ENCODE measurements at places on chromosomes 4 and X.
A peak's percentile ranks its signal among the peaks of the same experiment; 100 is the strongest.

GRCh38 chr4:28636971-28637370 is 1776.3 kb downstream of the STIM2 start:
- DNase-seq, result no peak

DNA sequence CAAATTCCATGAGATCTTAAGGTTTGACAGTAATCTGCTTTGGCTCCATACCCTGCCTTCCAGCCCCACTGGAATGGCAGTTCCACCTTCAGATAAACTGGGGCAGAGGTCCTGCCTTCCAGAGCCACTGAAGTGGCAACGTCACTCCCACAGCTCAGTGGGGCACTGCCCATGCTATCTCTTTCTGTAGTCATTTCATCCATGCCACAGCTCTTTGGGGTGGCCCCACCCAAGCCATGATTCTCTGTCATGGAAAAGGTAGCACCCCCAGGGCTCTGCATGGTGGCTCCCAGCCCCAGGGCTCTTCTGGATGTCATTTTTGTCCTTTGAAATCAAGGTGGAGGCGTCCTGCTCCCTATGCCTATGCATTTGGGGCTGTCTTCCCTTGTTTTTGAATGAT is 596.5 kb downstream of the SPOCK3 start:
- no peak for DNase-seq

DNA sequence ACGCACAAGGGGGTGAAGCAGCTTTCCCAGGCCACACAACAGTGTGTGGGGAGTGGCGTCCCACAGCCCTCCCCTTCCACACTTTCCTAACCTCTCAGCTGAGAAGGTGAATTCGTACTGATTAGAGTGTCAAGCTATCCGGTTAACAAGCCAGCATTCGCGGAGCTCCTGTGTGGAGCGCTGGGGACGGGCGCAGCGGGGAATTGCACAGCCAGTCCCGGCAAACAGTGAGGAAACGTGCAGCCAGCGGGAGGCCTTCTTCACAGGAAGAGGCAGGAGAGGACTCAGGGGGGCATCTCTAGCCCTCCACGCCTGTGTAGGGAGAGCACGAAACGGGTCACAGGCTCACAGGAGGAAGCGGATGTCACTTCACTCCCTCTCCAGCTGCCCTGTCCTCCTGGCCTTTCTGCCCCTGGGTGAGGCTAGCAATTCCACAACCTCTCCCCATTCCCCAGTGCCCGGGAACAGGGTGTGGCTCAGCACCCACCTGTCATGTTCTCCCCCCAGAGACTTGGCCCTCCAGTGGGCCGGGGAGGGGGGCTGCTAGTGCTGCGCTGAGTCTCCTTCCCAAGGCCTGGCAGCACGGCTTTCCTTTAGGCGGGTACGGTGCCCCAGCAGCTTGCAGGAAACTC is 117.3 kb downstream of the CPZ start:
- no peak for DNase-seq

DNA sequence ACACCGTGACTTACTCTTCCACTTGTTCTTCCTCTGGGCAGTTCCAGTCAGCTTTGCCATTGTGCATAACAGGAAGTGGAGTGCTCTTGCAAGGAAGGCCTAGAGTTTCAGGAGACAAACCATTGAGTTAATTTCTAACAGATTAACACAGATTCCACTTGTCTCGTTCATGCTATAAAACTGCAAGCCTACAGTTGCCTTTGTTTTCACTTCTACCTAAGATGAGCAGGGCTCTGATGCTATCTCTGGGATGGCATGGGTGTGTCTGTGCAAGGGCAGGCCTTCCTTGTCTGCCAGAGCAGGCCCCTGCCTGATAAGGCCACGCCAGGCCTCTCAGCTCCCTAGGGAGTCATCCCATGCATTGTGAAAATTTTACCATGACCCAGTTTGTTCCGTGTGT is 67.7 kb upstream of the PGRMC2 start:
- no peak for DNase-seq

- no peak for DNase-seq
Observed at GRCh38 chr4:138308356-138308755, 66.2 kb upstream of the SLC7A11 start.

- no peak for DNase-seq
Observed at GRCh38 chr4:20283039-20283438, 31.3 kb downstream of the SLIT2 start.

DNA sequence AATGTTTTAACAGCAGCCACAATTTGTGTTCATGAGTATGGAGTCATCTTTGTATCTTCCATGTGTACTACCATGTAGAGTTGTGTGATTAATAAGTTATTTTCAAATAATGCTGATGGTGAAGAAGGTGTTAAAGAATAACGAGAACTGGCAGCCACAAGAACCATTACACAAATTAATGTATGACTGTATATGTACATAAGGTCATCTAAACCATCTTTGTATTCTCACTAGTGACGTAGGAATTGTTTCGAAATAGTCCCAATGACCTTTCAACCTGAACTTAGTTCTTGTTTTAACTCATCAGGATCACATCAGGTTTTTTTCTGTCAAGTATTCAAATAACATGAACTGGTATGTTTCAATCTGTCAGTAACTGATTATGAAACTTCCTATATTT is 48.3 kb upstream of the NOCT start:
- no peak for DNase-seq

GRCh38 chr4:182448281-182449151 is 205.3 kb downstream of the TENM3 start:
- DNase-seq, result peak; percentile 58

DNA sequence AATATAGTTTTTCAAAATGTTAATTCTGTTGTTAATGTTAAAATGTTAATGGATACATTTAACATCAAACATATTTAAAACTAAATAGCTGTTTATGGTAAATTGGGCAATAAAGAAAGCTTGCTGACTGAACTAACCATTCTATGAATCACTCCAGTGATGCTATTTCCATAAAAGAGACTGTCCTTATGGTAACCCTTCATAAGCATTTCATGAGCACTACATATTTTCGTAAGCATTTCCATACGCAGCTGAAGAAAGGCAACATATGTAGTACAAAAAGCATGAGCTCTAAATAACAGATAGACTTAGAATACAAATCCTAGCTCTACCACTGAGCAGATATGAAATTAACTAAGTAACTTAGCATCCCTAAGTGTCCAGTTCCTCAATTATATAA is 188.9 kb downstream of the COL25A1 start:
- no peak for DNase-seq

DNA sequence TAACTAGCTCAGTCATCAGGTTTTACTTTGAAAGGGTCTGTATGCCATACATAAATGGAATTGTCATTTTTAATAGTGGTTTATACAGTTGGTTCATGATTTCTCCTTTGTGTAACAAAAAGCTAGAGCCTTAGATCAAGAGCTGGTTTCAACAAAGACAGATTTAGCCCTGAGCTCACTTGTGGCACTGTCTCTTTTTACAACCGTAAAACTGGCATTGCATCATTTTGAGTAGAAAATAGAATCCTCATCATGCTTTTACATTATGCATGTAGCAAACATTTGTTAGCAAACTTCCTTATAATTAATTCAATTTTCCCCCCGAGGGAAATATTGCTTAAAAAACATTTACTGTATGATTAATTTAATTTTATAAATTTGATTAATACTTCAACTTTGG is 1871.5 kb downstream of the ARAP2 start:
- no peak for DNase-seq

DNA sequence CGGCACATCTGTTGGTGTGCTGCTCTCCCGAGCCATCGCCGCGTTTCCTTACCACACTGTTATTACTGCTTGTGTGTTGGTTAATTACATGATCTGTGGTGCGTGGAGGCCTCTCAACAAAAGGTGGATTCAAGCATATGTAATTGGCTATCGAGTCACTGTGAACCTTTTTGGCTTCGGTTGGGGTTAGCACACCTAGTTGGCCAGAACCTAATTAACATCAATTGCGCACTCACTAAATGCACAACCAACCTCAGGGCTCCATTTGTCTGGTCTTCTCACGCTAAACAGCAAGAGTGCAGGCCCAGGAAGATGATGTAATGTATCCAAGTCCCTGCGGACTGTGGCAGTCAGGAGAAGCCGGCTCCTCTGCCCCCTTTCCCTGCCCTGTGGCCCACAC is 17.4 kb downstream of the ENPP6 start:
- no peak for DNase-seq

GRCh38 chrX:37679230-37679629 is 6.4 kb upstream of the XK start:
- no peak for DNase-seq

DNA sequence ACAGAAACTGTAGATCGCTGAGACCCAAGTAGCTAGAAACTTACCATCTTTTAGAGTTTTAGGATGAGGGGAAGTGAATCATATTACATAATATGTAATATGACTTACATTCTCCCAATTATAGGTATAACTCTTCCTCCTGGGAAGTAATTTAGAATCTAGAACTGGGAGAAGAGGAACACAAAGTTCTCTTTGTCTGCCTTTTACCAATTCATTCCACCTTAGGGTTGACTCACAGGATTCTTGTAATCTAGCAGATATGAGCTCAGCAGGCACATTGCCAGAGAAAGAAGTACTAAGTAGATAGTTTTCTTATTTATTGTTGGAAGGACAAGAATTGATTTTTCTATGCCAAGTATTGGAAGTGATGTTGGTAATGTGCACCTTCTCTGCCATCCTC is 58.0 kb upstream of the CCSER1 start:
- no peak for DNase-seq

DNA sequence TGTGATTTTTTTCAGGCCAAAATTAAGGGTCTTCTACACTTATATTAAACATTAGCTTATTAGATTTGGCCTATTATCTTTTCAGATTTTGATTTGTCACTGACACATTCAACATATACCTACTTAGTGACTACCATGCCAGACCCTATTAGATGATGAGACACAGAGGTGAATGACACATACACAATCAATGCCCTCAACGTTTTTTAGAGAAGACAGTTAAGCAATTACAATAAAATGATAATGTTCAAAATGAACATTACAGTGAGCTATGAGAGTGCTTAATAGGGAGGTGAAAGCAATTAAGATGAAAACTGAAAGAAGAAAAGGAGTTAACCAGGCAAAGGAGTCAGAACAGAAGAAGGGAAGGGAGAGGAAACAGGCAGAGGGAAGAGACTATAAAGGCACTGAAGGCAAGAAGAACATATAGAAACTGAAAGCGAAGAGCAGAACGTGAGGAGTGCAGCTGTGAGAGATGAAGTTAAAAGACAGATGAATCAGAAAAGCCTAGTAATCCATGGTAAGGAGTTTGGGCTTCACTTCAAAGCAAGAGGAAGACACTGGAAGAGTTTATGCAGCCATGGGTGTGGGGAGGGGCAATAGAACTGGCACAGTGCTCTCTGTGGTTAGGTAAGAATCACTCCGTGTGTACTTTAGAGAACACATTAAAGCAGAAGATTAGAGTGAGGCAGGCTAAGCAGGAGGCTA is 119.0 kb downstream of the REELD1 start:
- DNase-seq, result no peak

- DNase-seq, result no peak
Observed at GRCh38 chrX:70089604-70090297, 27.5 kb downstream of the OTUD6A start.

DNA sequence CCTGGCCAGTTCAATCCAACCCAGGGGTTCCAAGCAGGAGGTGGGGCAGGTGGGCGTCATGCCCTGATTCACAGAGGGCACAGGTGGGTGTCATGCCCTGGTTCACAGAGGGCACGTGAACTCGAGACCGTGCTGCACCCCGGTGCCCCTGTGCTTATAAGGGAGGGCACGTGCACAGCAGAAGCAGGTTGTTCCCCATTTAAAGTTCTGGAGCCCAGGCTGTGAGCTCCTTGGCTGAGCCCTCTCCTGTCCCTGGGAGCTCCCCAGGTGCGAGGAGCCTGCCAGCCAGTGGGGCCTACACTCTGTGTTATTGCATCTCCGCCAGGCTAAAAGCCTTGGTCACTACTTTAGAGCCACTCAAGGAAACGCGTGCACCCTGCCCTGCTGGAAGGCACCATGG is 3.2 kb upstream of the CPZ start:
- DNase-seq, result no peak

GRCh38 chr4:180455226-180455625 is 1788.0 kb upstream of the TENM3 start:
- DNase-seq, result no peak

GRCh38 chrX:53251307-53251706 is 26.3 kb upstream of the KDM5C start:
- no peak for DNase-seq

GRCh38 chrX:9687899-9688298 is 77.7 kb downstream of the GPR143 start:
- DNase-seq, result no peak

GRCh38 chr4:3254302-3255131 is 5.6 kb downstream of the MSANTD1 start:
- no peak for DNase-seq

DNA sequence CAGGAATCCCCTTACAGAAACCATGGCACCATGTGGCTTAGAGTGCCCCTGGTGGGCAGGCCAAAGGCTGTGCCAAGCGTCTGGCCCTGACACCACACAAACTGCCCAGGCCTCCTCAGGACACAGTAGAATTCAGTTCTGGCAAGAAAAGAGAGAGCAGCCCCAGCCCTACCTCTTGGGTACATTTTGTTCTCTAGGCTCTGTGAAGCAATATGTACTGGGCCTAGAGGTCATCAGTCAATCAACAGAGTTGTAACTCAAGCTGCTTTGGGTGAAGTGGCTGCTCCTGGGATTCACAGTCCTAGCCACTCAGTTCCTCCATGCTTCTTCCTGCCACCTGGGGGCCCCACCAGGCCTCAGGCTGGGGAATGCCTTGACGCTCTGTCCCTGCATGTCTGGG is 158.1 kb upstream of the MAMLD1 start:
- no peak for DNase-seq

GRCh38 chr4:100486496-100486895 is 31.3 kb downstream of the EMCN start:
- DNase-seq, result no peak

DNA sequence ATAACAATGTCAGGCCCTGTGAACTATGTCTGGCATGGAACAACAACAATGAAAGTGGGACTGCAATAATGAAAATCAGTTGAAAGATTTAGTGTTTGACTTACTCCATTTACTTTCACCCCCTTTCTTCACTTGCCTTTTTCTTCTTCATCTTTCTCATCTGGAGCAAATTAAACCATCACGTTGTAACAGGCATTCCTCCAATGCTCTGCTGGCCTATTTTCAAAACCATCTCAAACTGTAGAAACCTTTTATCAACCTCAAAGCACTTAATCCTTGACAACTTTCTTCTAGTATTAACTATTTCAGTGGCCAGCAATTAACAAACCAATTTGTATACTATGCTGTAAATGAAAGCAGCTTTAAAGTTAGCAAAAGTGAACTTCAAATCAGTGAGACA is 8.3 kb downstream of the KLHL13 start:
- DNase-seq, result no peak

DNA sequence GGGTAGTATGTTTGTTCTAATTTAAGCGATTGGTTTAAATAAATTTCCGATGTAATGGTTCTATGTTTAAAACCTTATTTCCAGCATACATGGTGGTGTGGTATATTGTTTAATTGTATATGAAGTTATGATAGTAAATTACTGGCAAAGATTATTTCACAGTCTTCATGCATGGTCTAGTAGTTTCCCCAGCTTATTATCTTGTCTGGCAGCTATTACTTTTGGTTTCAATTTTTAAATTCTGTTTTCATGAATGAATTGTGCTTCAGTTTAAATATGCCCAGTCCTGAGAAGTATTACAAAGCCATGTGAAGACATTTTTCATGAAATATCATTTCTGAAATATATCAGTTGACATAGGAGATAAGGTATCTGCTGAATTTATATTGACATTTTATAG is 6.3 kb downstream of the ALG13 start:
- no peak for DNase-seq

GRCh38 chr4:6909113-6909969 is at the start of gene TBC1D14:
TSS of gene TBC1D14 (plus strand) at chr4:6909826. CDS start at chr4:6923390, 13,564 bp downstream.
- DNase-seq, result peak; percentile 90

GRCh38 chr4:26870576-26871262 is 10.1 kb downstream of the STIM2 start:
- no peak for DNase-seq

Measured in caudate nucleus (tissue), 63 donors.